A549 treated with RU486 at 1 μM for 4 hours (cell line): ENCODE measurements at places on chromosomes 1 and 21. TPM values are rescaled to one million over a fixed set of nuclear protein-coding genes. Genes with fewer than 3 reads are reported as not detected.

The HMGN1 gene
- 179 to 225 TPM (median 193 TPM) in 5 replicates for total RNA-seq

The BACE2 gene
- total RNA-seq = 20.4 to 22.0 TPM (median 21.6 TPM) in 5 replicates

The CFH gene
- 3.7 to 6.5 TPM (median 4.2 TPM) in 5 replicates for total RNA-seq

The RAB42 gene
- 1.9 to 2.3 TPM (median 2.2 TPM) in 5 replicates for total RNA-seq

The NFASC gene
- 1.1 to 2.0 TPM (median 1.2 TPM) in 5 replicates for total RNA-seq

The C1orf210 gene
- total RNA-seq = not detected in 5 replicates

The TRIM46 gene
- total RNA-seq = 1.1 to 2.2 TPM (median 1.4 TPM) in 5 replicates

The OR10Z1 gene
- total RNA-seq = not detected in 5 replicates

The MACF1 gene
- total RNA-seq = 44.0 to 52.2 TPM (median 46.8 TPM) in 5 replicates

The KCNQ4 gene
- total RNA-seq = 0.14 to 0.35 TPM (median 0.28 TPM) in 5 replicates

The OR10J1 gene
- not detected in 5 replicates for total RNA-seq

The LRRC39 gene
- 0.05 to 0.14 TPM in 2 of 5 replicates, not detected in the others for total RNA-seq

The TNNT2 gene
- 0.17 to 0.27 TPM in 2 of 5 replicates, not detected in the others for total RNA-seq
